ENCODE measurements at places on chromosomes 13 and 19.

DNA sequence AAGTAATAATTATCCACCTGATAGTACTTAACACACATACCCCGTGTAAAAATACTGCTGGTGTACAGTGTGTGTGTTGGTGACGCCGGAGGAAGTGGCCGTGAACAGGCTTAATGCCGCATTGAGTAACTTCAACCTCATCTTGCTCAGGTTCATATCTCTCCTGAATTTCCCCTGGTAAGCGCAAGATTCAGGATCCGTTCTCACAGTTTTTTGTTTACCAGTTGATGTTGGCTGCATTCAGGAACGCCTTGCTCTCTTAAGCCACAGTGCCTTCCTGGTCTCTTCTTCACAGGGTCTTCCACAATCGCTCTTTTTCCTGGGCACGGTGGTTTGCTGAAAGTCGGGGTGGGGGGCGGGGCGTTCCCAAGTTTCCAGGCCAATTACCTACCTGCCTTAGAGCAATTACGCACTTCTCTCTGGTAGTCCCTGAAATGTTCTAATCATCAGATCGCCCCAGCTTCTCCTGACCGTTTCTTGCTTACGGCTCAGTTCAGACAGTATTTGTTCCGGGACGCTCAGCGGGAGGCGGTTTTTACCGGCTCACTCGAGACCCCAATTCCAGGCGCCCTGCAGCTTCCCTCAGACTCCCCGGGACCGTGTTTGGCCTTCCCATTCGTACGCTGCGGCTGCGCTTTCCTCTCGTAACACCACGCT lies 706 bp upstream of the DNAJC3 start:
- DNase-seq = peak; percentile 31

DNA sequence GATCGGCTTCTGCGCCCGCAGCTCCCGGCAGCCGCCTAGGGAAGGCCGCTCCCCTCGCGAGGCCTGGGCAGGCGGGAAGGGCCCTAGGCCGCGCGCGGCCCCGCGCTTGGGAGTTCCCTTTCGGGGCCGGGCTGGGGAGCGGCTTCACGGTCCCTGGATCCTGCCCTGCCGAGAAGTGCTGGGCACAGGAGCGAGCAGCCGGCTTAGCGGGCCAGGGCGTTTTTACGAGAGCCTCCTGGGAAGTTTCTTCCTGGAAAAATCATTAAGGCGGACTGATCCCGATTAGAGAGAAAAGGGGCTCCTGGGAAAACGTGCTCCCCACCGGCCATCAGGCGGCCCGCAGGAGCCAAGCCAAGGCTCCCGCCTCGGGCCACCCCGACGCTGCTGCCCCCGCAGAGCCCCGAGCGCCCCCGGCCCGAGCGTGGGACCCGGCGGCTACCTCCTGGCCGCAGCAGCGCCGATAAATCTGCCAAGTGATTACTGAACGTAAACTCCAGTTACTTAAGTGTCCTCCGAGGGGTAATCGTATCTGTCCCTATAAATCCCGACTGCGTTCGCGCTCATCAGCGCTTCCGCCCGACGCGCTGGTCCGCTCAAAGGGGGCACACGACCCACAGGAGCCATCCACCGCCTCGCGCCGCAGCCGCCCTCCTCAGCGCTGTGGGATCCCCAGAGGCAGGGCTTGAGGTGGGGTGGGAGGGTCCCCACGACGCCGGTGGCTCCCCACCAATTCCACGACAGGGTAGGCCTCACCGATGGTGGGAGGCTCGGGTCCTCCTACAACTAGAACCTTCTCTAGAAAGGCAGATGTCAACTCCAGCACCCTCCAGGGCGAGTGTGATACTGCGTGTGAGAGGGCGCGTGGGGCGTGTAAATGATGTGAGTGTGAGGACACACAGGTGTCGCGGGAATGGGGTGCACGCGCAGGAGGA lies 2.8 kb downstream of the ZIC5 start:
- no peak for DNase-seq

DNA sequence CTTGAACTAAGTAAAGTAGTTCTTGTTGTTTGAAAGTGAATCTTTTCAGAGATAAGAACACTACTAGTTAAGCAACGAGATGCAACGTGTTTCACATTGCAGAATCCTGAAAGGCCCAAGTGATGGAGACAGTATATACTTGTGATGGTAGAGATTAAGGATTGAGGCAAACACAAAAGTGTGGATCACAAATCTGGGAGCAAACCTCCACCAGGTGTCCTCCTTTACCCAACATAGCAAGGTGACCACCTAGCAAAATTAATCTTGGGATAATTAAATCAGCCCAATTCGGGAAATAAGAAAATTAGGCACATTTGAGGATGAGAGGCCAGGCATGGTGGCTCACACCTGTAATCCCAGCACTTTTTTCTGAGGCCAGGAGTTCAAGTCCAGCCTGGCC lies 563.9 kb downstream of the DACH1 start:
- DNase-seq = no peak

GRCh38 chr19:56404705-56405056 lies 549 bp downstream of the ZNF583 start:
- DNase-seq = no peak

DNA sequence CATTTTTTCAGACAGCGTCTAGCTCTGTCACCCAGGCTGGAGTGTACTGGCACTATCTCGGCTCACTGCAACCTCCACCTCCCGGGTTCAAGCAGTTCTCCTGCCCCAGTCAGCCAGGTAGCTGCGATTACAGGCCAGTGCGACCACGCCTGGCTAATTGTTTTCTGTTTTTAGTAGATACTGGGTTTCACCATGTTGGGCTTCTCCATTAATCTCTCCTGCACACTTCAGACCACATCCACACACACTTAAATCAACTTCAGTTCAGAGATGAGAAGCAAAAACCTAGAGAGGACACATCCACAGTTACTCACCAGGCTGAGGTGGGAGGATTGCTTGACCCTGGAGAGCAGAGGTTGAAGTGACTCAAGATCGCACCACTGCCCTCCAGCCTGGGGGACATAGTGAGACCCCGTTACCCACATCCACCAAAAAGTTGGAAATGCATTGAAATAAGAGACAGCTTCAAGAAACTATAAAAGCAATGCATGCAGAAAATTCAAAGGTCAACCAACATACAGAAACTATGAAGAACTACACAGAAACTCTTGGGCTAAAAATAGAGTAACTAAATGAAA lies 42.3 kb downstream of the ZNF611 start:
- no peak for DNase-seq

GRCh38 chr13:31089649-31090048 lies 72.1 kb downstream of the HSPH1 start:
- DNase-seq = no peak

DNA sequence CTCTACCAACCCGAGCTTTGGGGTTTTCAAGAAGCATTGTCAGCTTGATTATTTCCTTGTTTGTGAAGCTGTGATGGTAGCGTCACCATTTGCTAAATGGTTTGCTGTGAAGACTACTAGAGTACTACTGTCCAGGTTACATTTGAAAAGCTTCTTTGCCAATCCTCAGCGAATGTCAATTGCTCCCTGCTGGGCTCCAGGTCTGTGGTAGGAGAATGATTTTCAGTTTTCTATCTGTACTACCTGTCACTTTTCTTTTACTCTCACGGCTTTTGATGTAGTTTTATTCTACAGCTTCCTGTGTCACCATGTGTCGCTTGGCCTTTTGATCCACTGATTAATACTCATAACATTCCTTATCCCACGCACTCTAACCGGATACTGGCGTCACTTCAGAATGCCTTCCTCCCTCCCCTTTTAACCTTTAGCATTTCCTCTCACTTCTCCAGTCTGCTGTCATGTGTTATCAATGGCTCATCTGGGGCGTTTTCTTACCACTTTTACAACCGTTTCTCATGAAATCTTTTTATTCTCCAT lies 7.5 kb upstream of the GPR183 start:
- no peak for DNase-seq

DNA sequence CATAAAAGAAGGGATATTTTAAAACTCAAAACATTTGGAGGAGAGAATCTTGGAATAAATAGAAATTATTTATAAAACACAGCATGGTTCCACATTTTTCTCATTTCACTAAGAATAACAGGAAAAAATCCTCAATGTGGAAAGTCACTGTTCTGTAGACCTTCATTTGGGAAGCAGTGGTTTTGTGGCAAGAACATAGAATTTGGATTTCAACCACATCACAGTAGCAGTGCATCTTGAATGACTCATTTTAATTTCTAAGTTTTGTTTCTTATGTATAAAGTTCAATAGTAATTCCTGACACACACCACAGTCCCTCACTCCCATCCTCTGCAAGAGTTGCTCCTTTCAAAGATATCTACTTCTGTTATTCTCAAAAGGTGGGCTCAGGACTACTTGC lies 264.0 kb downstream of the ENOX1 start:
- no peak for DNase-seq

DNA sequence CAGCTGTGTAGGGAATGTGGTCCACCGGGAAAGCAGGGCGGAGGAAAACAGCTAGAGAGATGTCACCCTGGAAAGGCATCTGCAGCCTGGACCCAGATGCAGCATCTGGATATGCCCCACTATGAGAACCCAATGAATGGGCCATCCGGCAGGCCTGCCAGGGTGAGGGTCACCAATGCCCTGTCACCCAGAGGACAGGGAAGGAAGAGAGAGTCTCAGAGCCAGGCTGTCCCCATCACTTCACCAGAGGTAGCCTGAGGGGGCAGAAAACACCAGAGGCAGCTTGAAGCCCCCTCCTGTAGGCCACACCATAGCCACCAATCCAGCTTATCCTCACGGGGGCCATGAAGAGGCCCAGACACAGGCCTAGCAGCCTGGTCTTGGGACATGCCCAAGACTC lies 118.8 kb downstream of the TUBA3C start:
- no peak for DNase-seq

- no peak for DNase-seq
Observed at GRCh38 chr13:40292108-40292507, 374.3 kb downstream of the FOXO1 start.
